H9 (cell line): ENCODE measurements at places on chromosomes 2 and 18. TPM values are rescaled to one million over a fixed set of nuclear protein-coding genes. Genes with fewer than 3 reads are reported as not detected.

- H3K36me3 ChIP-seq, result no peaks in the 10 kb centered on the region; the same call in 1 of the 2 replicates
- no peaks in the 10 kb centered on the region for H3K4me1 ChIP-seq
- H3K27ac ChIP-seq, result no peak overlapping the region
- H3K4me3 ChIP-seq, result no peak overlapping the region
- DNase-seq, result no peak
Observed at GRCh38 chr2:159684796-159685195, 27.5 kb upstream of the MARCHF7 start.

- H3K36me3 ChIP-seq, result peaks cover 3% of the 10 kb centered on the region; the same call in 1 of the 2 replicates
- no peak overlapping the region for H3K27ac ChIP-seq
- DNase-seq, result no peak
- H3K27me3 ChIP-seq, result no peaks in the 10 kb centered on the region
Observed at GRCh38 chr2:236554629-236555282, 14.9 kb upstream of the ACKR3 start.

- no peak overlapping the region for H3K27ac ChIP-seq
- no peaks in the 10 kb centered on the region for H3K36me3 ChIP-seq
- H3K4me3 ChIP-seq, result no peak overlapping the region
- H3K27me3 ChIP-seq, result no peaks in the 10 kb centered on the region
- DNase-seq, result no peak
Observed at GRCh38 chr18:74171910-74172606, 23.7 kb downstream of the TIMM21 start.

The OTOF gene
- total RNA-seq, result 0.15 and 0.35 TPM in 2 replicates

- H3K4me3 ChIP-seq, result no peak overlapping the region
- no peak overlapping the region for H3K27ac ChIP-seq
- DNase-seq, result no peak
- peaks cover 4% of the 10 kb centered on the region for H3K4me1 ChIP-seq
- H3K27me3 ChIP-seq, result no peaks in the 10 kb centered on the region
Observed at GRCh38 chr18:6566338-6566911, 151.7 kb upstream of the L3MBTL4 start.

The NT5DC4 gene
- not detected in 2 replicates for total RNA-seq

GRCh38 chr2:25749676-25750075 is 76.3 kb upstream of the DTNB start:
- no peak overlapping the region for H3K27ac ChIP-seq
- H3K27me3 ChIP-seq, result no peaks in the 10 kb centered on the region
- no peak overlapping the region for H3K4me3 ChIP-seq
- H3K36me3 ChIP-seq, result peaks cover 61% of the 10 kb centered on the region
- no peaks in the 10 kb centered on the region for H3K4me1 ChIP-seq

DNA sequence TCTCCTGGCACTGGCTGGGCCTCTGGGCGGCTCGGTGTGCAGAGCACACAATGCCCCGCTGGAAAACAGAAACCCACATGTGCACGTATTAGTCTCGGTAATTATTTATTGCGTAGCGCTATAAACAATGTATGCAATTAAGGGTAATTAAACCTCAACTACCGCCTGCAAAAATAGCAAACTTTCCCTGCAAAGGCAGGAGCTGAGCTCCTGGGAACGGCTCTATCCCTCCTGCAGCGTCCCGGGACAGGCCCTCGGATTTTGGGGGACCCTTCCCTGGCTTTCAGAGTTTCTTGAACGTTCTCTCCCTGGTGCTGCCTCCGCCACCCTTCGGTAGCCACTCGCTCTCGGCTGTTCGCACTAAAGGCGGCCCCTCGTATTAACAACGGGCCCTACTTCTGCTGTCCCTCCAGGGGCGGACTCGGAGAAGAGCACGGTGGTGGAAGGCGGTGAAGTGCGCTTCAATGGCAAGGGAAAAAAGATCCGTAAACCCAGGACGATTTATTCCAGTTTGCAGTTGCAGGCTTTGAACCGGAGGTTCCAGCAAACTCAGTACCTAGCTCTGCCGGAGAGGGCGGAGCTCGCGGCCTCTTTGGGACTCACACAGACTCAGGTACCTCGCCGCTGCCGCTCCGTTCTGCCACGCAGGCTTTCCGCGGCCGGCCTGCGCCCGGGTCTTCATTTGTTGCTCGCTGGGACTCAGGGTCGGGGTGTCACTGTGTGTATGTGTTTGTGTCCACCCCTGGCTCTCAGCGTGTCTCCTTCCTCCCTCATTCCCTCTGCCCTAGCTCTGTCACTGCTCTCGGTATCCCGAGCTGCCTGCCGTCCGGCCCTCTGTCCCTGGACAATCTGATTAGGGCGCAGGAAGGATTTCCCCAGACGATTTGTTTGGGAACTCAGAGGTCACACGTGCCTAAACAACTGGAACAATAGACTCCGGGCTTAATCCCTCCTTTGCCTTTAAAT is 1.2 kb downstream of the DLX1 start:
- peak; percentile 85 for DNase-seq
- peak overlapping the region; percentile 43 for H3K4me3 ChIP-seq
- peaks cover 89% of the 10 kb centered on the region for H3K27me3 ChIP-seq

The IL36G gene
- total RNA-seq, result not detected in 2 replicates

DNA sequence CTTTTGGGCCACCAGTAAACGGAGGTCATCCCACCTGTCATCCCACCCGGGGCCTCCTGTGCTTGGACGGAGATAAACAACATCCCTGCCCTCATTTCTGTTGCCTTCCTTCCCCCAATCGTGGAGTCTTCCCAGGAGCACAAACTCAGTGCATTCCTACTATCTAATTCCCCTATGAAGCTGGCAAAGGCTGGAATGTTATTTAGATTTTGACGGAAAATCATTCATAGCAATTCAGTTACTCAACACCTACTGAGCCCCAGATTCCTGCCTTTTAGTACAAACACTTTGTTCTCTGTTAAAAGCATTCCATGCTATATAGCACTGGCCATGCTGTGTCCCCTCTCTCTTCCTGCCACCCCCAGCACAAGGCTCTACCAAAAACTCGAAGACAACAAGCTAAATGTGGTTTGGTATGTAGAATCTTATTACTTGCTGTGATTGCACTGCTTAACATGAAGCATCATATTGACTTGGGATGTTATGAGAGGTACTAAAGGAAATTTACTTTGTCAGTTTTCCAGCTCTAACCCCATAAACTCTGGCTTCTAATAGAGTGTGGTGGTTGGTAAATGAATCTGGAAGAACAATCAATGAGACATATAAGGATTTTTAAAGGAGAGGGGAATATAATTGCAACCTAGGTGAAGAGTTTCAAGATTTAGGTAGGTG is 32.3 kb upstream of the IMPA2 start:
- peaks cover 2% of the 10 kb centered on the region; the same call in 1 of the 2 replicates for H3K4me1 ChIP-seq
- no peak overlapping the region; the same call in 2 of the 3 replicates for H3K4me3 ChIP-seq
- H3K27me3 ChIP-seq, result no peaks in the 10 kb centered on the region
- DNase-seq, result no peak

DNA sequence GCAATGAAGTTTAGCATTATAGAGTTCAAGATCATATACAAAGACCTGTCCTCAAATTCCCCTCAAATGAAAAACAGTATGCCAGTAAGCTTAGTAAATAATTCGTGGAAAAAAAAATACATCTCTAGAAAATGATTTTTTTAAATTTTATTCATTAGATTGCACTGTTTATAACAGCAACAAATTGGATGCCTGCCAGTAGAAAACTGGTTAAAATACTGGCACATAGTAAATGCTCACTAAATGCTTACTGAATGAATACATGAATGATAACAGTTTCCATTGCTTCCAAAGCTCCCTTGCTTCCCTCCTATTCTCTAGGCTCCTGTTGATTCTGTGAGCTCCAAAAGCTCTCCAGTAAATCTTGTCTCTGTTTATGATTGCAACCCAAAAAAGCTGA is 25.5 kb upstream of the SEH1L start:
- DNase-seq, result no peak
- H3K27me3 ChIP-seq, result no peaks in the 10 kb centered on the region
- no peaks in the 10 kb centered on the region for H3K4me1 ChIP-seq
- no peak overlapping the region for H3K27ac ChIP-seq

GRCh38 chr2:171811245-171811628 is 82.8 kb downstream of the SLC25A12 start:
- no peaks in the 10 kb centered on the region for H3K27me3 ChIP-seq
- H3K4me3 ChIP-seq, result no peak overlapping the region
- H3K36me3 ChIP-seq, result peaks cover 10% of the 10 kb centered on the region
- no peak overlapping the region for H3K27ac ChIP-seq
- no peaks in the 10 kb centered on the region for H3K4me1 ChIP-seq
- no peak for DNase-seq

The CPO gene
- total RNA-seq, result 0.66 and 0.68 TPM in 2 replicates

DNA sequence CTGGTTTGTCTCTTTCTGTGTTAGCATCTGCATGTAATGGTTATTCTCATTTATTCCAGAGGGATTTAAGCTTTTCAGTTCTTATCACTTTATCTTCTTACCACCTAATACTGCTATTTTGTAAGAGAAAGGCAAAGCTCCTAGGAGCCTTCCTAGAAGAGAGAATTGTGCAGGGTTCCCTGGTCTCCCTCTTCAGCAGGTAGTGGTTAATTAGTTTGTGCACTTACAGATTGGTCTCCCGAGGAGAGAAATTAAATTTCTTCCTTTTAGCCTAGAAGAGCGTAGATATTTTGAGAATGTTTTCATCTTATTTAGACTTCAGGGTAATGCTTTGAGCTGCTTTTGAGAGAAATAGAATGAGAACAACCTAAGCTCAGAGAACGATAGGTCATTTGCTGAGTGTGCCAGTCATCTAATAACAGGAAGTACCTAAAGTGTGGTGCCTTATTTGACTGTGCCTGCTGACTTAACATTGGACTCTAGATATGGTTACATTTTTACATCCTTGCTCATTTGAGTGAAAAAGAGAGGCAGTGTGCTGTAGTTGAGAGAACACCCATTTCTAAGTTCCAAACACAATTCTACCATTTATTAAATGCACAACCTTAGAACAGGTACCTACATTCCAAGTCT is 651.4 kb downstream of the STK39 start:
- peaks cover 11% of the 10 kb centered on the region for H3K36me3 ChIP-seq
- no peak overlapping the region for H3K27ac ChIP-seq
- no peaks in the 10 kb centered on the region for H3K27me3 ChIP-seq
- H3K4me1 ChIP-seq, result no peaks in the 10 kb centered on the region

The CD226 gene
- 0.04 TPM in 1 of 2 replicates, not detected in the other for total RNA-seq

- no peak for DNase-seq
- no peaks in the 10 kb centered on the region for H3K4me1 ChIP-seq
- H3K27ac ChIP-seq, result no peak overlapping the region
- no peaks in the 10 kb centered on the region for H3K27me3 ChIP-seq
Observed at GRCh38 chr2:186749219-186749618, 55.4 kb downstream of the FAM171B start.

- DNase-seq, result no peak
- no peak overlapping the region for H3K27ac ChIP-seq
- H3K4me3 ChIP-seq, result no peak overlapping the region; the same call in 2 of the 3 replicates
- no peaks in the 10 kb centered on the region for H3K36me3 ChIP-seq
Observed at GRCh38 chr18:25737710-25738311, 352.6 kb downstream of the SS18 start.

GRCh38 chr2:106142683-106143082 is 51.4 kb downstream of the UXS1 start:
- H3K36me3 ChIP-seq, result peaks cover 49% of the 10 kb centered on the region
- DNase-seq, result no peak
- H3K27ac ChIP-seq, result no peak overlapping the region
- no peak overlapping the region for H3K4me3 ChIP-seq

DNA sequence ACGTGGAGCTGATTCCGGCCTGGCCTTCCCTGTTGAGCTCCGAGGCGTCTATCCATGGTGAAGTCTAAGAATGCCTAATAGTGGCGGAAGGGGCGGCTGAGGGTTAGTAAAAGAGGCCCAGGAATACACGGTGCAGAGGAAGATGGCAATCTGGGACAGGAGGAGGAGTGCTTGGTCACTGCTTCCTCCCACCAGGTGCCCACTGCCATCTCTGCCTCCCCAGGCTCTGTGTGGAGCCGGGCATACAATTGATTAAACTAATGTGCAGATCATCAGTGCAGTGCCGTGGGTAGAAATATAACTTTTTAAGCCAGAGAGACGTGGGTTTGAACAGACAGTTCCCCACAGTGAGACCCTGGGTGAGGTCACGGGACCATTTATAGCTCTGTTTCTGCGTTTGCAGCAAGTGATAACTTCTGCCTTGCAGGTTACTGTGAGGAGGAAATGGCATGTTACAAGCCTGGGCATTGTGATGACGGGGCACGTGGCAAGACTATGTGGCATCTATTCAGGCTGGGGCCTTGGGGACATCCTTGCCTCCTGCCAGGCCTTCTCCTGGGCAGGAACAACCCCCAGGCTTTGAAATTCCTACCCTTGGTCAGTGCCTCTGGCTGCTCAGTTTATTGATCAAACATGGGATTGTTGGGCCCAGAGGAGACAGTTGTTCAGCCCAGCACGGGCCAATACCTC is 204.9 kb downstream of the ASB1 start:
- no peak for DNase-seq
- H3K4me3 ChIP-seq, result no peak overlapping the region
- no peak overlapping the region for H3K27ac ChIP-seq
- H3K27me3 ChIP-seq, result no peaks in the 10 kb centered on the region
- H3K4me1 ChIP-seq, result no peaks in the 10 kb centered on the region

DNA sequence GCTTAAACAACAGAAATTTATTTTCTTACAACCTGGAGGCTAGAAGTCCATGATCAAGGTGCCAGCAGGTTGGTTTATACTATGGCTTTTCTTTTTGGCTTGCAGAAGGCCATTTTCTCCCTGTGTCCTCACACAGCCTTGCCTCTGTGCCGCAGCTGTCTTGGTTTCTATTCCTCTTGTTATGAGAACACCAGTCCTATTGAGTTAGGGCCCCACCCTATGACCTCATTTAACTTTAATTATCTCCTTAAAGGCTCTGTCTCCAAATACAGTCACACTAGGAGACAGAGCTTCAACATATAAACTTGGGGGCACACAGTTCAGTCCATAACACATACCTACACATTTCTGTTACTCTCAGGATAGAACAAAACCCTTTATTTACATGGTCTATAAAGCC is 17.3 kb upstream of the RHOB start:
- no peaks in the 10 kb centered on the region for H3K27me3 ChIP-seq
- H3K4me1 ChIP-seq, result no peaks in the 10 kb centered on the region; the same call in 1 of the 2 replicates
- no peak overlapping the region for H3K4me3 ChIP-seq
- H3K36me3 ChIP-seq, result no peaks in the 10 kb centered on the region

GRCh38 chr18:58958628-58959027 is 94.0 kb downstream of the ZNF532 start:
- no peak for DNase-seq
- H3K27me3 ChIP-seq, result no peaks in the 10 kb centered on the region
- no peak overlapping the region for H3K4me3 ChIP-seq
- no peak overlapping the region for H3K27ac ChIP-seq
- peaks cover 49% of the 10 kb centered on the region for H3K36me3 ChIP-seq

GRCh38 chr2:106789185-106789584 is 96.8 kb downstream of the ST6GAL2 start:
- H3K4me3 ChIP-seq, result no peak overlapping the region
- no peak for DNase-seq
- H3K4me1 ChIP-seq, result no peaks in the 10 kb centered on the region
- no peaks in the 10 kb centered on the region for H3K27me3 ChIP-seq

GRCh38 chr2:16067444-16067843 is 127.1 kb downstream of the MYCN start:
- no peaks in the 10 kb centered on the region; the same call in 1 of the 2 replicates for H3K27me3 ChIP-seq
- no peak overlapping the region for H3K4me3 ChIP-seq
- no peak overlapping the region for H3K27ac ChIP-seq
- peaks cover 15% of the 10 kb centered on the region for H3K36me3 ChIP-seq
- no peak for DNase-seq
